GM12864 (cell line): ENCODE measurements at places on chromosomes 6 and 20.

DNA sequence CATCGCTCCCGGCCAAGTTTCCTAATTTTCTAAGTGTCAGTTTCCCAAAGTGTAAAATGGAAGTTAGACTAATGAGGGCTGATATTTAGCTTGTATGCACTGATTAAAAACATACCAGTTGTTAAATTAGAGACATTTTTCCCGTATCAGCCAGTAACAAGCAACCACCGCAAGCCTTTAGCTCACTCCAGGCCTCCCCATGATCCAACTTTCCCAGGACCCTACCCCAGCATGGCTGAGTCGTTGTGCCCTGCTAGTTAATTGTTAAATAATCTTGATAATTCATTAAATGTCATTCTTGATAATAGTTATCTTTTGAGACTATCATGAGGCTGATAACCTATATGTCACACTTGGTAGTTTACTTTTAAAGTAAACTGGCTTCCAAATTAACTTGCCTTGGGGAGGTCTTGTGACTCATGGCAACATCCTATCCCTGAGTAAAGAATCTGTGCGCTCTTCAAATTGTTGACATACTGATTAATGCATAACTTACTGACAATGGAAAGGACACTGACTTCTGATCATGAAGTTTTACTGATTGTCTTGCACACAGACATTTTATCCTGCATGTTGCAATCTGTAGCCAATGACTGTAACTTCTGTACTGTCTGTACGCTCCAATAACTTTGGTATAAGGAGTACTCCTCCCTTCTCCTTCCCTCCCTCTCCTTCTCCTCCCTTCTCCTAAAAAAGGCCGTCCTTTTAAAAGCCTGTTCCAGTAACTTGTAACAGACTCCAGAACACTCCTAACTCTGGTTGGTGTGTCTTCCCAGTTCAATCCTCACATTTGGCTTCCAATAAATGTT lies 6.3 kb upstream of the GTF3C6 start:
- DNase-seq = no peak

GRCh38 chr6:36028877-36029324 lies 1.3 kb downstream of the MAPK14 start:
- DNase-seq = peak; percentile 31

DNA sequence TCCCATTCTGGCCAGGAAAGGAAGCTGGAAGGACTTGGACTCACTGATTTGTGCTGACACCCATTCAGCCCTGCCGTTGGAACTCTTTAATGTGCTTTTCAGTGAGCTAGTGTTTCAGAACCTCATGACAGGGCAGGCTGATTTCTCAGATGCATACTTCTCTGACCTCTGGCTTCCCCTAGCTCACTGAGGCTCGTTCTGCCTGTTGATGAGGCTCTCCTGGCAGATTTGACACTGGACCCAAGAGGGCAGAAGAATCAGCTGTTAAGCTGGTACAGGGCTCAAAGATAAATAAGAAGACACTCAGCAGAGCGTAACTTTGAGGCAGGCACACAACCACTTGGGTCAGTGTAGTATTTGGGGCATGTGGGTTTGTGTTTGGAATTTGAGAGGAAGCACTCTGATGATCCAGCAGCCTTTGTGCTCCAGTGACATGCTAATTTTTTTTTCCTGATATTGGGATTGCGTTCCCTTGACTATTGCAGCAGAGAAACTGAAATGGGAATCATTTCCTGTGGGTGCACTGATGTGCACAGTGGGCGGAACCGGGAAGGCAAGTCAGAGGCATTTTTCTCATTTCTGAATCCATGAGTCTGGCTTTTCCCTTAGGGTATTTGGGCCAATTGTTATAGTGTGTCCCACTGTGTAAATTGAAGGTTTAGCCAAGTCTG lies 80.2 kb downstream of the CARMIL1 start:
- DNase-seq = no peak

GRCh38 chr20:18916886-18917750 lies 103.5 kb downstream of the SCP2D1 start:
- no peak for DNase-seq

GRCh38 chr6:79180052-79180451 lies 54.4 kb downstream of the HMGN3 start:
- no peak for DNase-seq

DNA sequence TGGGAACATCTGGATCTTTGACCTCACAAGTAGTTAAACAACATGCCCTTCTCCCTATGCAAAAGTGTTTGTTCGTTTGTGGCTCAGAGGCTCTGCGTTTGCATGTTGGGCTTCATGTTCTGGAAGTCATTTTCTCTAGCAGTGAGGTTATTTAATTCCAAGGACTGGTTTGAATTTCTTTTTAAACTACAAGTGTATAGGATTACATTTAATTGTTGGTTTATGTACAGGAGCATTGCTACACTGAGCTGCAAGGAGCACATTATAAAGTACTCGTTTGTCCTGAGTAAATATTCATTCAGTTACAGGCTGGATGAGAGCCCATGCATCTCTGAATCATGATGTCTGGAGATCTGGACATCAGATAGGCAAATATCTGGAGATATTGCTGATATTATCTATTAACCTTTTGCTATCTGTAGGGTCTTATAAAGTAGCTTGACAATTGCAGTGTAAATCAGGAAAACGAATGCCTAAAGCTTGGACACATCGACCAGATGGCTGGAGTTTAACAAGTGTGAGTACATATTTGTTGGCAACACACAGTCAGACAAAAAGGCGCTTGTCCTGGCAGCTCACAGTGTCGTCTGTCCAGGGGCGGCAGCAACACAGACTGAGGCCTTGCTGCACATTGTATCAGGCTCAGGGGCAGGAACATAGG lies 84.6 kb downstream of the PDE7B start:
- DNase-seq = no peak

DNA sequence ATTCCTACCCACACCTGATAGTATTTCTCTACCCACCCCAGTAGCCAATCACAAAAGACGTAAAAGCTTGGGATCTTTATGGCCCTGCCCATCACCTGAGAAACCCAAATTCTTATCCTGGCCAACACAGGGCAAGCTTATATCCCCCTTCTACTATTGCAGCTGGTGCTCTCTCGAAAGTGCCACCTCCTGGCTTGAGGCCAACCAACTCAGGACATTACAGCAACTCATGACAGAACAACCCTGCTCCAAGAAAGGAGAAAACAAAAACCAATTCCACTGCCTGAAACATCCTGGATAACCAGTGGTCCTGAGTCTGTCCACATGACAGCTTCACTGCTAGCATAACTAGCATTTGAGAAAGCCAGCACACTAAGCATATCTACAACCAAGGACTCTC lies 97.9 kb downstream of the CFAP61 start:
- no peak for DNase-seq

- no peak for DNase-seq
These were observed 185.9 kb downstream of the UST start for GRCh38 chr6:148932731-148933130.

DNA sequence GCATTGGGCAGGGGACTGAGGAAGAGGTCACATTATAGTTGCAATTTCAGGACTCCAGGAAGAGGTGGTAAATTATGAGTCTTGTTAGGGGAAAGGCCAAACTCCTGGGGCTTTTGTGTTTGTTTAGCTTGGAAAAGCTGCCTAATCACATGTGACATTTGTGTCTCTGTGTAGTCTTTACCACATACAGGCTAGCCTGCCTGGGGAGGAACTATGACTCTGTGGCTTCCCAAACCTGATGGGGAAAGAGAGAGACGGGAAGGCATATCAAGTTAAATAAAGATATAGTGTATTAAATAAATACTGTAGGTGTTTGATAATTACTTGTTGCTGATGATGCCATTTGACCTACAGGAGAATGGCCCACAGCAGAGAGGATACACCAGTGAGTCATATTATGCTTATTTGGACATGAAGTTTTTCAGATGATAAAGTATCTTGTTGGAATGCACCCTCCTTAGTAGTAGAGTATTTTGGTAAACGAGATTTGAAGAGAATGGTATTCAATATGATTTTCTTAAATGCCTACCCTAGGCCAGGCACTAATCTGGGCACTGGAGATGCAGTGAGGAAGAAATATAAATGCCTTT lies 4.0 kb downstream of the BLTP3A start:
- no peak for DNase-seq

- no peak for DNase-seq
These were observed 48.6 kb downstream of the TPD52L1 start for GRCh38 chr6:125201961-125202729.
